Panc1 (cell line): ENCODE measurements at places on chromosomes 3 and 15.

DNA sequence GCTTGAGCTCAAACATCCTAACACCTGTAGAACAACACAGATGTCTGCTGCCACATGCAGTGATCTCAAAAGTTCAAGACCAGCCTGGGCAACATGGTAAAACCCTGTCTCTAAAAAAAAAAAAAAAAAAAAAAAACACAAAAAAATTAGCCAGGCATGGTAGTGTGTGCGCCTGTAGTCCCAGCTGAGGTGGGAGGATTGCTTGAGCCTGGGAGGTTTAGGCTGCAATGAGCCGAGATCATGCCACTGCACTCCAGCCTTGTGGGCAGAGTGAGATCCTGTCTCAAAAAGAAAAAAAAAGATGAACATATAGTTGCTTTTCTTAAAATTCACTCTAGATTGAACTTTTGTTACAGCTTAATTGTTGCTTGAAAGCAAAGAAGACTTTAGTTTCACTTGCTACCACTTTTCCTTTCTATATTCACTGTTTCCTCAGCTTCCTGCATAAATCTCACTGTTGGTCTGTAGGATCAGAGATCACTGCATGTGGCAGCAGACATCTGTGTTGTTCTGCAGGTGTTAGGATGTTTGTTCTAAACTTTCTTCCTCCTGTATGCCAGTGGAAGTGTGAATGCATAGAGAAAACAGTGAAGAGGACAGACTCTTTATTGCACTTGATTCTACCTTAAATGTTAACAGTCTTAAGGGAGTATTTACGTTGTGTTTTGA lies 12.6 kb downstream of the RAB11A start:
- no peak for DNase-seq

- DNase-seq = no peak
Measured at GRCh38 chr3:150210461-150211110, 197.5 kb upstream of the TSC22D2 start.

GRCh38 chr3:190265126-190265525 lies 57.1 kb downstream of the CLDN1 start:
- DNase-seq = no peak

GRCh38 chr15:88391006-88391405 lies 76.2 kb downstream of the MRPL46 start:
- no peak for DNase-seq

DNA sequence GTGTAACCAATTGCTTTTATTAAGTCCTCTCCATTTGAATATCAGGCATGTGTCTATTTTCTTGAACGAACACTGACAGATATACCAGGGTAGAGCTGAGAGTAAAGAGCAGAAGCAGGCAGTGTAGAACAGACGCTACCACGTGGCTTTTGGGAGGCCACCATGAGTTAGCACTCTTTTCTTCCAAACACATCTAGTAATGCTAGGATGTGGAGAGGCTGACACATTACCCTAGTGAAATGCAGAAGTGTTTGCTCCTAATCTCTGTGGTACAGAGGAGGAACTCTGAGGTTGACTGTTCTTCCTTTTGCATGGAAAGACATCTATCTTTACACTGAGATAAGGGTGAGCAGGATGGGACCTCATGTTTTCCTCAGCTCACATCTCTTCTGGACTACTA lies 216.3 kb downstream of the SATB1 start:
- no peak for DNase-seq

DNA sequence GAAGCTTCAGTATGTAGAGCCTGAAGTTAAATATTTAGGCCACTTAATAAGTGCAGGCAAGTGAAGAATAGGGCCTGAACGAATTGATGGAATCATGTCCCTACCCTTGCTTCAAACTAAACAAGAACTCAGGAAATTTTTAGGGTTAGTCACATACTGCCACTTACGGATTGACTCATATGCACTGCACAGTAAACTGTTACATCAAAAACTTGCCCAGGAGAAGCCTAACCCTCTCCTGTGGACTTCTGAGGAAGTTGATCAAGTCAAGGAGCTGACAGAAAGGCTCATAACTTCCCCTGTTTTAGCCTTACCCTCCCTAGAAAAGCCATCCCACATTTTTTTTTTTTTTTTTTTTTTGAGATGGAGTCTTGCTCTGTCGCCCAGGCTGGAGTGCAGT lies 20.6 kb upstream of the KBTBD12 start:
- no peak for DNase-seq

- DNase-seq = no peak
Measured at GRCh38 chr3:5767304-5767703, 579.8 kb downstream of the EDEM1 start.

DNA sequence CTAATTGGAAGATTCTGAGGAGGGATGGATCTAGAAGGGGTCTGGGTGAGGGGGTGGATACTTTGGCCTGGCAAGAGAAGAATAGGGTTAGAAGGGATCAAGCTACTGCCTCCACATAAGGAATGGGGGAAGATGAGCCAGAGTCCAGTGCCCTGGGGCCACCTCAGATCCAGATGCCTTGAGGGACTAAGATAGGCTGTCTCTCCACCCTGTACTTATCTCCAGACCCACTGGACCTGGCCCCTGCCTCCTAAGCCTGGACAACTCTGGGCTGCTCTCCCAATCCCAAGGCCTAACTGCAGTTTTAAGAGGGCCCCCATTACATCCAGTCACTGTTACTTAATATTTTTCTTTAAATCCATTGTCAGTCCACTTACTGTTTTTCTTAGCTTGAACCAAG lies 2.0 kb downstream of the DVL3 start:
- no peak for DNase-seq

DNA sequence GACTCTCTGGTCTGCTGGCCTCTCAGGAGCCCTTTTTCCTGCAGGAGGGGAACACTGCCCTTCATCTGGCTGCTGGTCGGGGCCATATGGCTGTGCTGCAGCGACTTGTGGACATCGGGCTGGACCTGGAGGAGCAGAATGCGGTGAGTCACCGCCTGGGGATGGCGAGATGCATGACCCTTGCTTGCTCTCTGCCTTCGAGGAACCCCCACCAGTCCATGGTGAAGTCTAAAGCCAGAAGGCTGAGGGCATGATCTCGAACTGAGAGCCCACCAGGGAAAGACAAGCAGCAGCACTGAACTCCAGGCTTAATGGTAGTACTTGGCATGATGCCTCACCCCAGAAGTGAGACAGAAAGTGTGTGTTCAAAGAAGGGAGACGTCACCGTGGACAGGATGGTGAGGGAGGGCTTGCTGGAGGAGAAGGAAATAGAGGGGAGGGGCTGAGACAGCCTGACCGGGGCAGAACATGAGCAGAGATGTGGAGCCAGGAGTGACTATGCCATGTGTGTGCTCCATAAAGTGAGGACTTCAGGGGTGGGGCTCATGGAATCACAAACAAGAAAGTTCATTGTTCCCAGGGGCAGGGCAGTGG lies 19.2 kb downstream of the ANKDD1A start:
- no peak for DNase-seq

GRCh38 chr3:162168715-162169114 lies 672.1 kb downstream of the OTOL1 start:
- no peak for DNase-seq

DNA sequence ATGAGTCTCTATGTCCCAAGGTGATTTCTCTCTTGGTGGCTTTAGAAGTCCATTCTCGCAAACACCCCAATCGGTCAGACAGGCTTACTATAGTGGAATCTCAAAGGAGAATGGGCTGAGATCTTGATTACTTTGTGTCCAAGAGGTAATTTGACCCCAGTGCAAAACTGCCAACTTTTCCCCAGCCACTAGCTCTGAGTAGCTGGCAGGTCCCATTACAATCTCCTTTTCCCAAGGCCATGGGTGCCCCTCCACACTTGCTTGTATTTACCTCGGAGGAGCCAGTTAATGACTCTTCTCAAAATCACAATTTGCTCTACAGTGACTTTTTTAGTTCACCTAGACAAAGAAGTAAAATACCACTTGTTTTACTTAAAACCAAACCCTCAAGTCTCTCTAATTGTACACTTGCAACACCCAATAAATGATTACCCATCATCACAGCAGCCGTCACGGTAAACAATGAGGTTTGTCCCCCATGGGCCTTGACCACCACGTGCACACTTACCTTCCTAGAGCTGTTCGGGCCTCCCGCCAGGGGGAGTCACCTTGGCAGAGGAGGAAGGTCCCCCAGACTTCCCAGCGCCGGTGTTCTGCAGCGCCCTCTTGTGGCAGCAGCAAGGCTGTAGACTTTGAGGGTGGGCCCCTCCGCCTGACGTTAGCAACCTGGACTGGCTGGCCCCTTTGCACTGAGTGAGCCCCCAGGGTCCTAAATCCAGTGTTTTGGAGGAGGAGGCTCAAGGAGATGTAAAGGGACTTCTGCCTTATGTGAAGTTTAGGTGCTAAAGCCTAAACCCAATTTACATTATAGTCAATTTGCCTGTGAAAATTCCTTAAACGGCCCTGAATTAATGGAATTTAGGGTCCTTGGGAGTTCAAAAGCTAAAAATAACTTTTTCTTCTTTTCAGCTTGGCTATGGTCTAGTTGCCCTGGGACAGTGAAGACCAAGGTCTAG lies 18.7 kb upstream of the HDAC11 start:
- DNase-seq = no peak

GRCh38 chr3:155297100-155297499 lies 3.6 kb upstream of the STRIT1 start:
- no peak for DNase-seq

GRCh38 chr3:123161167-123161566 lies 40.6 kb upstream of the SEC22A start:
- no peak for DNase-seq

DNA sequence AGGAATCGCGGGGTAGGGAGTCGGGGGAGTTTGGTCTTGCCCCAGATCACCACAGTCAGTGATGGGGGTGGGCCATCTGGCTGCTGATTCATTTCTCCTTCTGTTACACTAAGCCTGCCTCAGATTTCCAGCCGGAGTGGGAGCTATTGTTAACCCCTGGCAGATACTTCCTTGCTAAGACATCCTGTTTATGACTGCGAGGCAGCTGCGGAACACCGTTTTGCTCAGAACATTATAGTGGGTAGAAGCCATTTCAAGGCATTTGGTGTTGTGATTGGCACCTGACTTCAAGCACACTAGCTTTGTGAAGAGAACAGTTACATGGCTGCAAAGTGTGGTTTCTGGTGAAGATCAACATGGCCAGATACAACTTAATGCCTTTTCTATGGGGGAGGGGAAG lies 73.8 kb downstream of the FLNB start:
- no peak for DNase-seq

GRCh38 chr3:125381743-125382142 lies 6.6 kb upstream of the ZNF148 start:
- no peak for DNase-seq

DNA sequence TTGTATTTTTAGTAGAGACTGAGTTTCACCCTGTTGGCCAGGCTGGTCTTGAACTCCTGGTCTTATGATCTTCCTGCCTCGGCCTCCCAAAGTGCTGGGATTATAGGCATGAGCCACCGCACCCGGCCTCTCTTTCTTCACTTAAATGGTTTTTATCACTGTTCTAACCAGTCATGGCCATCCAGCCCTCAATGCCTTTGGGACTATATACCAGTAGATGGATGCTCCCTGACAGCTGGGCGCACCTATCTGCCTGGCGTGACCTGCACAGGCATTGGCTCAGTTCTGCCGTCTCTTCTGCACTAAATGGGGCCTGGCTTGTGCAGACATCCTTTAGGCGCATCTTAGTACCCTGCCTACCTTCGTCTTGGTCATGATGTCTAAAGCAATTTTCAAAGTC lies 233.4 kb downstream of the ADAMTS17 start:
- DNase-seq = no peak

DNA sequence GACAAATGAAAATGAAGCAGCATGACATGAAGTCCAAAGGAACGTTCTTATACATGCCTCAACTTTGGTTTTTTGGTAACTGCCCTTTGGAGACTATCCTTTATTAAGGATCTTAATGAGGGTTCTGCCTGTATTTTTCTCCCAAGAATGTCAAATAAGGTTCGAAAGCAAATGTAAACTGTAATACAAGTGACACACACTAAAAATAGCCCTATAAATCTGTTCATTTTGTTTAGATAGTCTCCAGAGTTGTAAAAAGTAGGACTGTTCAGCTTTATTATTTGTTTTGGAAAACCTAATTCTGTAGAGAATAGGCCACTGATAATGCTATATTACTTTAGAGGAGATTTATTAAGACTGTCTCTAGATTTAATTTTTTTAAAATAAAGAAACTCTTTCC lies 80.5 kb upstream of the CDIN1 start:
- DNase-seq = no peak

- DNase-seq = no peak
Measured at GRCh38 chr3:101259485-101260341, 60.7 kb downstream of the IMPG2 start.

DNA sequence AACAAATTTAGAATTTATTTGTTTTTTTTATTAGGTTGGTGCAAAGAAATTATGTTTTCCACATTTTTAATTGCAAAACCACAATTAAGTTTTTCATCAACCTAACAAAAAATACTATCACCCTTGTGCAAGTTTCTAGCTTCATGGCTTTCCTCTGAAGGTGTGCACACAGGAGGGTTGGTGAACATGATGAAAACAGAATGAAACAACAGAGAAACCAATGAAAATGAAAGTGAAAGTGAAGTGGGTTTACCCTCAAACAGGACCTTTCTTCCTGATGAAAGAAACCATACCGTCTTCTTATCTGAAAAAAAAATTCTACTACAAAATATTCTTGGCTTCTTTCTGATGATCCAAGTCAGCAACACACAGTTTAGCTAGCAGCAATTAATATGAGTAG lies 71.9 kb upstream of the FEZF2 start:
- no peak for DNase-seq

DNA sequence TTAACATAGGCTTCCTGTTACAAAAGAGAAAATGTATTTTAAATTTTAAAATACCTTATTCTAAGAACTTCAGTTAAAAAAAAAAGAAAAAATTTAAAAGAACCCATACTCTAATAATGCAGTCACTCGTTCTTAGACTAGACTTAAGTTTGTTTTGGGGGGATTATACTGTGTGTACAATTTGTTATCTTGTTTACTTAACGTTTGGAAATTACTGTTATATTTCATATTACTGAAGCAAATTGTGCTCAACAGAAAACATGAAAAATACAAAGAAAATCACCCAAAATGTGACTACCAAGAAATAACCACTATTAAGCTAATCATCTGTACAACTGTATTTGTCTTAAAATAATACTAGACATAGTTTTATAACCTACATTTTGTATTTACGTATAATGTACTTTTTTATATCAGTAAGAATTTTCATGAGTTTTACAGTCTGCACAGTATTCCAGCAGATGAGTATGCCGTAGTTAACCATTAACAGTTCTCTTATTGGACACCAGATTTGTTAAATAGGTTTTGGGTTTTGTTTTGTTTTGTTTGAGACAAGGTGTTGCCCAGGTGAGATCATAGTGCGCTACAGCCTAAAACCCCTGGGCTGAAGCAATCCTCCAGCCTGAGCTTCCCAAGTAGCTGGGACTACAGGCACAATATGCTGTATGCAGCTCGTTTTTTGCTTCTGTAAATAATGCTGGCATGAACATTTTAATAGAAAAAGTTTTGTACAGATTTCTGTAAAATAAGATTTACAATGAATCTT lies 88.8 kb upstream of the CHD2 start:
- no peak for DNase-seq

GRCh38 chr15:85443593-85444087 lies 63.2 kb downstream of the AKAP13 start:
- peak; percentile 50 for DNase-seq

GRCh38 chr3:175091426-175092114 lies 232.4 kb downstream of the NAALADL2 start:
- DNase-seq = no peak

GRCh38 chr3:51100536-51100851 lies 284.6 kb upstream of the MANF start:
- no peak for DNase-seq
